ENCODE measurements at places on chromosomes 12 and 14.

DNA sequence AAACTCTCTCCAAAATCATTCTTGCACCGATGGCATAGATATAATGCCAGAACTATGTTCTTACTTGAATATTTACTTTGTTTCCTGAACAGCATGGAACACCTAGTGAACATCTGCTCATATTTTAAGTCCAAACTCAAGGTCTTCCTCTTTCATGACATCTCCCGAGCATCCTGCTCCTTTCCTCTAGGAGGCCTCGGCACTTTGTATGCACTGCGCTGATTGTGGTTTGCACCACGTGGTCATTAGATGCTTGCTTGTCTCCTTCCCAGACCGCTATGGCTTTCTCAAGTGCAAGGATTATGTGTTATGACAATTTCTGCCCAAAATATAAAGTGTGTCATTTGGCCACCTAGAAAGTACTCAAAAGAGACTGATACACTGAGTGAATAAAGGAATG, 912.0 kb downstream of the GALC start:
- no peak for DNase-seq

DNA sequence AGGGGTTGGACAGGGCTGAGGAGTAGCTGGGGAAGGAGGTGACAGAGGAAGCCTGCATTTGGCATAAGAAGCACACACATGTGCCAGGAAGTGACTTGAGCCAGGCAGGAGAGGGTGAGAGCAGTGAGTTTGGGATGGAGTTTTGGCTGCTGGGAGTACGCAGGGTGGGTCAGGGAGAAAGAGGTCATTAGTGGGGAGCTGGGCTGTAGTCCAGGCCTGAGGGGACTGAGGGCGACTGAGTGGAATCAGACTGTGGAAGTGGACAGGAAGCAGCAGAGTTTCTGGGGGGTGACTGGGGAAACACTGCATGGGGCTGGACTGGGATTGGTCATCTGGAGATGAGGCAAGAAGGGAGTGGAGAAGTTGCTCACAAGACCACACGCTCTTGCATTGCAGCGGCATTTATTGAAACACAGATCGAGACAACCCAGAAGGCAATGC, 7.6 kb downstream of the KRT85 start:
- DNase-seq = no peak

DNA sequence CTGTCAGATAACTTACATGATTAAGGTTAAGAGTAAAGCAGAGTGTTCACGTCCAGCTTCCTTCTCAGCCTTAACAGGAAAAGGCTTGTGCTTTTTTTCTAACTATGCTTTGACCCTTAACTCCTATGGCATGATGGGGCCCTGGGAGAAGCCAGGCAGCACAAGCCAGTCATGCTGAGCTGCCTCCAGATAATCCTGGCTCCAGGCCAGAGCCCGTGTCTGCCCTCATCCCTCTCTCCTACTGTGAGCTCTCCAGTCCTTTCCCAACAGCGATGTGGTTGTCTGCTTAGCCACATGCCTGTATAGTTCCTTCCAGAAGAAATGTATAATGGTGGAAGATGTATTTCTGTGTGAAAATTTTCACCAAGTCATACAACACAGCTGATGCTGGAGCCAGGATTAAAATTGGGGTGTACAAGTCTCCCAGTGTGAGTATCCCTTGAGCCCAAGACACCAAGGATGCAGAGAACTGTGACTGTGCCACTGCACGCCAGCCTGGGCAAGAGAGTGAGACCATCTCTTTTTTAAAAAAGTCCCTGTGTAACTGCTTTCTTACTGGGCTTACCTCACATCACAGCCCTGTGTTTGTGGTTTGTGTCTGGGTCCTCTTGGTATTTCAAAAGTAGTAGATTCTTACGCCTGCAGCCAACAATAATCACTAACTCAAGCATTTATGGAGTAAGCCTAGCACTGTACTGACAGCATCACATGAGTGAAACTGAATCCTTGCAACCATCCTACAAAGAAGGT, 7.9 kb upstream of the ITFG2 start:
- no peak for DNase-seq

DNA sequence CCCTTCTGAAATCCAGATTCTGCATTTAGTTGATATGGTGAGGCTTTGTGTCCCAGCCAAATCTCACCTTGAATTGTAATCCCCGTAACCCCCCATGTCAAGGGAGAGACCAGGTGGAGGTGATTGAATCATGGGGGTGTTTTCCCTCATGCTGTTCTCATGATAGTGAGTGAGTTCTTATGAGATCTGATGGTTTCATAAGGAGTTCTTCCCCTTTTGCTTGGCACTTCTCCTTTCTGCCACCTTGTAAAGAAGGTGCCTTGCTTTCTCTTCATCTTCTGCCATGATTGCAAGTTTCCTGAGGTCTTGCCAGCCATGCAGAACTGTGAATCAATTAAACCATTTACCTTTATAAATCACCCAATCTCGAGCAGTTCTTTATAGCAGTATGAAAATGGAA, 23.1 kb upstream of the C12orf42 start:
- no peak for DNase-seq

- DNase-seq = no peak
These were observed 3.9 kb downstream of the NACA start for GRCh38 chr12:56721216-56721615.

- DNase-seq = no peak
These were observed 163.5 kb upstream of the NEDD1 start for GRCh38 chr12:96743606-96744005.

- DNase-seq = no peak
These were observed 340.3 kb upstream of the ATP2B1 start for GRCh38 chr12:90048918-90049317.

- no peak for DNase-seq
These were observed 163.0 kb upstream of the EEA1 start for GRCh38 chr12:93091886-93092648.

DNA sequence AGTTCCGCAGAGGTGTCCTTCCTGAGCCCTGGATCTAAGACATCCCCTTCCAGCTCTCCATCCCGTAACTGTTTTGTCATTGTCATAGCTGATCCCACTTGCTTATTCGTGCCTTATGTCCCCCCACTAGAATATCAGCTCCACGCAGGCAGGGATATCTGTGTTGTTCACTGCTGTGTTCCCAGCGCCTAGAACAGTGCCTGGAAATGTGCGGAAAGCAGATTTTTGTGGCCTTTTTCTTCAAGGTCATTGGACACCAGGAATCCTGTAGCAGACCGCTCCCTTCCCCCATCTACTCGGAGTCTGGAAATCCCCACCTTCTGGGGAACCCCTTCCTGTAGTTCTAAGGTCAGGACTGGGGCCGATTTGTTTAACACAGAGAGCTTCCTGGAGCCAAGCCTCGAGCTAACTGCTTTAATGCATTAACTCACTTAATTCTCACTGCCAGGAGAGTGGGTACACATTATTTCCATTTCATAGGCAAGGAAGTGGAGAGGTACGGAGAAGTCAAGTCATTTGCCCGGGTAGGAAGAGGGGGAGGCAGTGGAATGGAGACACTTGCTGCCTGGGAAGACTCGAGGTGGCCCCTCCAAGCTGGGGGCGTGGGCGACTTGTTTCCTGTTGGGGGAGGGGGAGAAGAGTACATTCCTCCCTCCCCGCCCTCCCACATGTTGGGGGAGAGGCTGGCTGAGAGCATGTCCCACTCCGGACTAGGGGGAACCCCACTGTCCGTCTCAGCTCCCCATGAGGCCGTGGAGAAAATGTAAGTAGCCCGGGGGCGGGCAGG, 1.2 kb upstream of the SH2B3 start:
- peak; percentile 73 for DNase-seq

GRCh38 chr12:58026426-58026825, 85.1 kb downstream of the ATP23 start:
- DNase-seq = no peak

DNA sequence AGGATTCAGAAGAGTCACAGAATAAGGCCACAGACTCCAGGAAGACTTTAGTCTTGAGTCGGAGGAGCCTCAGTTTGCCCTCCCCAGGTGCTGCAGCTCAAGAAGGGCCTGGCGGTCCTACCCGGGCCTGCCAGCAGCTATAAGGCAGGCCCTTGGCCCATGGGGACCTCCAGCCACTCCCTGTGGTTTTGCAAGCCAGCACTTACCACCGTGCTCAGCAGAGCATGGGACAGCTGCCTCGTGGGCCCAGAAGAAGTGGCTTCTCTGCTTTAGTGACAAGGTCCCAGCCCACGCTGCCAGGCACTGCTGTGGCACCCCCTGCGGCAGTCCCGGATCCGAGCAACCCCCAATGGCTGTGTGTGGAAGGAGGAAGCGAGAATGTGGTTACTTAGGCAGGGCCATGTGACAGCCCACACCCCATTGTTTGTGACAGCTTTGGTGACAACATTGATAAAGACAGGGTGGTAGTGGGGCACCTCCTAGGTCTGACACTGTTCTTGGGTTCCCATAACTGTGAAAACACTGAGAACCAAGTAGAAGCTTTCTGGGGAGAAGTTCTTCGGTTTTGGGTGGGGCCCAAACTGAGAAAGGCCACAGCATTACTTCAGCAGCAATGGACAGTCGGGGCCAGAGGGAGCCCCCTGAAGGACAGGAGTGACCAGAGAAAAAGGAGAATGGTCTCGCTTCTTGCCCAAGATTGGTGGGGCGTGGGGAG, at the start of gene SELPLG:
Gene SELPLG, minus strand, starts transcription at position 361 of the 715 bp plus-strand sequence. CDS start 9,587 bp downstream, outside the sequence.
- DNase-seq = peak; percentile 75

- no peak for DNase-seq
These were observed 84.4 kb downstream of the SLC24A4 start for GRCh38 chr14:92407410-92407809.

GRCh38 chr12:6312529-6313325, 2.2 kb downstream of the PLEKHG6 start:
- no peak for DNase-seq

- no peak for DNase-seq
These were observed 143.1 kb upstream of the MYL2 start for GRCh38 chr12:111063295-111064026.

GRCh38 chr14:103007555-103007954, 49.8 kb downstream of the CDC42BPB start:
- DNase-seq = no peak

DNA sequence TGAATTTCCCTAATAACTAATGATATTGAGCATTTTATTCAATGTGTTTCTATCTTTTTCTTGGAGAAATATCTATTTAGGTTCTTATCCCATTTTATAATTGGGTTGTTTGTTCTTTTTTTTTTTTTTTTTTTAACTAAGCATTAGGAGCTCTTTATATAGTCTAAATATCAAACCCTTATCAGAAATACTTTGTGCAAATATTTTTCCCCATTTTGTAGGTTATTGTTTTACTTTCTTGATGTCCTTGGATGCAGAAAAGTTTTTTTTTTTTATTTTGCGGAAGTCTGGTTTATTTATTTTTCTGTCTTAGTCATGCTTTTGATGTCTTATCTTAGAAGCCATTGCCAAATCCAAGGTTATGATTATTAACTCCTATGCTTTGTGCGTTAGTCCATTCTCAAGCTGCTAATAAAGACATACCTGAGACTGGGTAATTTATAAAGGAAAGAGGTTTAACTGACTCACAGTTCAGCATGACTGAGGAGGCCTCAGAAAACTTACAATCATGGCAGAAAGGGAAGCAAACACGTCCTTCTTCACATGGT, 434.3 kb upstream of the TBX3 start:
- DNase-seq = no peak

- DNase-seq = no peak
These were observed 167.5 kb upstream of the SRRM4 start for GRCh38 chr12:118813778-118814357.

GRCh38 chr12:10397296-10397695, 7.5 kb upstream of the KLRK1 start:
- DNase-seq = no peak

GRCh38 chr12:19458733-19459132, 19.4 kb downstream of the AEBP2 start:
- no peak for DNase-seq

- DNase-seq = no peak
These were observed 11.3 kb downstream of the ASB8 start for GRCh38 chr12:48145981-48146380.

- no peak for DNase-seq
These were observed 6.5 kb downstream of the TTC7B start for GRCh38 chr14:90809530-90810312.

DNA sequence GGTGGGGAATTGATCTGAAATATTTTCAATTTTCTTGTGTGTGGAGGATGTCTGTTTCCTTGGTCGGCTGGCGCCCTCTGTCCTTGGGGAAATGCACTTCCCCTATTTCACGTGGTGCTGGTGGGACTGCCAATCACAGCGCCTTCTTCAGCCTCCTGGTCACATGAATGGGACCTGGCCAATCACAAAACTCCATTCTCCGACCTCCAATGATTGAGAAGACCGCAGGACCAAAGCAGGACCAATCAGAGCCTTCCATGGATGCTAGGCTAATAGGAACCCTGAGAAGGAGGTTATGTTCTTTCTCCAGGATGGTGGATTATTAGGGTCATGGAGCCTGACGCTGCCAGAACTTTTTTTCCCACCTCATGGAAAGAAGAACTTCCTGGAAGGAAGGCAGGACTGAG, 188.7 kb downstream of the TTC8 start:
- DNase-seq = no peak

DNA sequence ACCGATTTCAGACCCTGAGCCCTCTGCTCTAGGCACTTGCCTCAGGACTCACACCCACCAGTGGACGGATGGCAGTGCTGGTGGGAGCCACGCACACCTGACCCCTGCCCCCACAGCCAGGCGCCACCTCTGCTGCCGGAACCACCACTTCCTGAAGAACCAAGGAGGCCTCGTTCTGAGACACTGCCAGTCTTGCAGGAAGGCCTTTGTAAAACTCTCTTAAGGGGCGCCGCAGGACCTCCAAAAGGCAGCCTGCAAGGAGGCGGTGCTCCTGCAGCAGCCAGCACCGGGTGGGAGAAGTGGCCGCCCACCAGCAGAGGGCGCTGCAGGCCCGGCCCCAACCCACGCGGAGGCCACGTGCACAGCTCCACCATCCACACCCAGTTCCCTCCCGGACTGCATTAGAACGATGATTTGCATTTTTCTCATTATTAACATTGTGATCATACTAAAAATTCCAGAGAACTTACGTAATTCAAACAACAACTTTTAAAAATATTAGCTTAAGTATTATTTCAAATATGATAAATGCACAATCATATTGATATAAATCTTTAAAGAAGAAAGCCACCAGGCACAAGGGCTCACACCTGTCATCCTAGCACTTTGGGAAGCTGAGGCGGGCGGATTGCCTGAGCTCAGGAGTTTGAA, 12.8 kb downstream of the STX2 start:
- DNase-seq = peak; percentile 71

DNA sequence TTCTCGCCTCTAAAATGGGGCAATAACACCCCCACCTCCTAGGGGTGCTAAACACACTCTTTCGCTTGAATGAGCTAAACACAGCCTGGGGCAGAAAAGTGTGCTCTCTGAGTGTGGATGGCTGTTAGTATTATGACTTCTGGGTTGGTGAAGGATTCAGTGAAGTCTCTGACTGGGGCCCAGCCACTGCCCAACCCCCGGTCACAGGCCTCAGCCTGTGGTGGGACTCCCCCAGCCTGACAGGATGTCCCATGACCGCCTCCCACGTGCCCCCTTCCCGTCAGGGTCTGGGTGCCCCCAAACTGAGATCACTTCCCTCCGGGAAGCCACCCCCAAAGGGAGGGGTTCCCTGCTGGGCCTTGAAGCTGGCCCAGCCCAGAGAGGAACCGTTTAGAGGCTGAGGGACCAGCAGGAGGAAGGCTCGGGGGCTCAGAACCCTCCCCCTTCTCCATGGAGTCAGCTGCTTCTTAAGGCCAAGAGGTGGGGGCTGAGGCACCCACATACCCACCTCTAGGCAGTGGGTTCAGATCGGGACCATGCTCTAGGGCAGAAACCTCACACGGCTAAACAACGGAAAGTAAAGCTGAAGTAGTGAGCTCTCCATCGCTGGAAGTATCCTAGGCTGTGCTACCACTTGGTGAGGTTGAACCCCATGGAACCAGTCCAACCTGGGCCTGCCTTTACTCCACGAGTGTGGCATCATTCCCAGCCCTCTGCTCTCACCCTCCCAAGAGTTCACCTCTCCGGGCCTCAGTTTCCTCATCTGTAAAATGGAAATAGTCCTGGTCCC, 13.8 kb downstream of the DTX1 start:
- DNase-seq = peak; percentile 74

- DNase-seq = peak; percentile 37
These were observed 68.9 kb upstream of the SAV1 start for GRCh38 chr14:50736932-50737419.
